CD4-positive, alpha-beta T cell treated with Interleukin-15 for 4 hours (primary cell): ENCODE measurements at places on chromosomes 13 and 19.
A peak's percentile ranks its signal among the peaks of the same experiment; 100 is the strongest.

GRCh38 chr13:73720216-73720840, 413.9 kb downstream of the KLF12 start:
- no peak for DNase-seq

DNA sequence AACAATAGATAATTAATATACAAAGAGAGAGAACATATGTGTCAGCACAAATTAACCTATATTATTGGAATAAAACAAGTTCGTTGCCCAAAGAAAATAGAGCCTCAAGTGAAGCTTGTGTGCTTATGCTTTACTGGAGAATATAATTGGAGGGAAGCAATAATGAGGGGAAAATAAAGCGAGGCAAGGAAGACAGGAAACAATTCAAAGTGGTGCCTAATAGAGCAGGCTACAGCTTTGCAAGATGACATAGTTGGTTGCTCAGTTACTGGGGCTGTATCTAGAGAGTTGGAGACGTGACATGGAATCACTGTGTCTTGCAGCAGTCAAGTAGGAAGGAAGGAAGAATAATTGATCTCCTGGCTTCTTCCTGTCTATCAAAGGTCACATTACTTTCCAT, 21.1 kb upstream of the SLC10A2 start:
- DNase-seq, result no peak

- no peak for DNase-seq
Observed at GRCh38 chr13:44929692-44930091, 59.6 kb downstream of the NUFIP1 start.

DNA sequence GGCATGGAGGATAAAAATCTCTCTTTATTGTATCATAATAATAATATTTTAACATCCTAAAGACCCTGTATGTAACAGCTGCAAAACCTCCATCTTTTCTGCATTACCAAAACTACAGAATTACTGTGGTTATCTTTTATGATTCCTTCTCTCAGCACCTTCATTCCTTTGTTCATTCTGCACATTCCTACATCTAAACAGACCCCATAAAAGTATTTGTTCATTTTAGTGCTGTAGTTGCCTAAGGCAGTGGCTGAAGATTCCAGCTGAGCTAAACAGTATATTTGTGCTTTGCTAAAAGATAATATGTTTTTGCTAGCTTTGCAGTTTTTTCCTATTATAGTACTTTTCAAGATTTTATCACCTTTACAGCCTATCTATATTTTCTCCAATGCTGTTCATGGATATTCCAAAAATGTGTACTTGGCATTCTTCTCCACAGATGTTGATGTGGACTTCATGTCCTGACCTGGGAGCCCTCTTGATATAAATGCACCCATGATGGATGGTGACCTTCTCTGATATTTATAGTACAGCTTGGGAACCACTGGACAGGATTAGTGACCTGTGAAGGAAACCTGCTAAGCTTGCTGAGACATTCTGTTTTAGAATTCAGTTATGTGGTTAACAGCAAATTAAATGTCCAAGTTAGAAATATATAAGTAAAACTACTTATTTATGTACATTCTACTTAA, 2832.9 kb upstream of the PCDH20 start:
- no peak for DNase-seq

DNA sequence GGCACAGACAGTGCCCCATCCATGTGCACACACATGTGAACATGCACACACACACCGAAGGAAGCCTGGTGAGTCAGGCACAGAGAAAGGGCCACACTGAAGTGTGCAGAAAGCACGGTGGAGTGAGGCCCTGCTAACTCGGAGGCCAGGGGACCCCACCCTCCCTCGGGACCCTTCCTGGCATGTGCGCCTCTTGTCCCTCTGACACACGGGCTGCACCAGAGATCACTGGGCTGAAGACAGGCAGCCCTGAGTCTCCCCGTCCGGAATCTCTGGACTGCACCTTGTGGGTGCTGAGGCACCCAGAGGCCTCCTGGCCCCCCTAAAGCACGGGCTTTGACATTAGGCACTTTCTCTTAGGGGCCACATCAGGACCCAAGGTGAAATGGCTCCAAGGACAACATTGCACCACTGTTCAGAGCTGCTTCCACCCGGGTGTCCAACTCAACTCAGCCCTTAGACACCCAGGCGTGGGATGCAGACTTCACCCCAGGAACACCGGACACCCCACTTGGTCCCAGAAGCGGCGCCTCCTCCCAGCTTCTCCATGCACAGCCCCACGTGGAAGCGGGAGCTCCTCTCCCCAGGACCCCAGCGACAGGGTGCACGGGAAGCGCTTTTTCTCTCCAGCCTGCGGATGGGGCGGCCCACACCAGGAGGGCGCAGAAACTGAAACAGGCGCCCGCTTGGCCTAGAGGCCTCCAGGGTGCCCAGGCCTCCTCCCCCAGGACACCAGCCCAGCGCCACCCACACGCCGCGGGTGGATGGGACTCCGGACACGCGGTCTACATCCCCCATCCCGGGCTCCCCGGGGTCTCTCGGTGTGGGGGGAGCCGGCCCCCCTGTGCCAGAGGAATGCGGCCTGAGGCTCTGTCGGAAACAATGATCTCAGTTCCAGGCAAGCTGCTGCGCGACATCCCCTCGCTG, 90.2 kb downstream of the SPACA7 start:
- DNase-seq, result no peak

DNA sequence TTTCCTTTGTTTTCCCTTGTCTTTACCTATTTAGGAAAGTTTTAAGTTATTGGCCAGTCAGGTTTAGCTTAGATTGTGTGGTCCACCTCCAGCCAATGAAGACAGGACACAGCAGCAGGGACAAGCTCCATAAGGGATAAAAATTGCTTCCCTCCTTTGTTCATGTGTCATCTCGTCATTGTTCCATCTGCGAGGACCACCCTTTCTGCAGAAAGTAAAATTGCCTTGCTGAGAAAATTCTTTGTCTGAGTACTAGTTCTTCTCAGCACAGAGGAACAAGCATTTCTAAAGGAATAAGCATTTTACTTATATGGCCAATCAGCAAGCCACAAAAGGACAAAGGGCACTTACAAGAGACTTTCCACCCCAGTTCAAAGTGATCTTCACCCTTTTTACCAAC, 11.4 kb downstream of the ZNF560 start:
- no peak for DNase-seq

DNA sequence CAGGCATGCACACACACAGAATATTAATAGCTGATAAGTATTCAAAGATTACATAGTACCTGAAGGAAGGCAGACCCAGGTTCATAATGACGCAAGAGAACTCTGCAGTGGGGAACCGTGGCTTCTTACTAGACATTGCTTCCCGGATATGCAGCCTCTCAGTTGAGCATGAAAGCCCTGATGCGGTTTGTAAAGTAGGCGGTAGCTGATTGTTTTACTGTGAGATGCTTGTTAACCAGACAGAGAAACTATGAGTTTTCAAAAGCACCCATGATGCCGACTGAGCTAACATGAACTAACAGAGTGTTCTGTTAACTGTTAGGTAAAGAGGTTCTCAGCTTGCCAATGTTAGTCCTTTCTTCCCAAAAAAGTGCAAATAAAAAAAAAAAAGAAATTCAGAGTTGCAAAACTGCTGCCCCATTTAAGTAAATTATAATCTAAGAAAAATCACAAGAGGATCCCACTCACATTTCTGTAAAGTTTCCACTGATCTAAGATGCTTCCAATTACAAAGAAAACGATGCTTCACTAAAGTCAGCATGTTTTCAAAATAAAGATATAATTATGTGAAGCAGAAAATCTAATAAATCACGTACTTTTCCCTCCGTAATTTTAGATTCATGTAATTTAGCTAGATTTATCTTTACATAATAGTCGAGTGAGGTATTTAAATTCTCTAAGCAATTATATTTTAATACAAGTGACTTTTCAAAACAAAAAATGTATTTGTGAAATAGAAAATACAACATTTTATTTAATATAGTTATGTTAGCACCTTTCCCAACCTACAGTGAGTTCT, 2.2 kb downstream of the FLT1 start:
- no peak for DNase-seq

GRCh38 chr13:25973085-25973484, 78.7 kb downstream of the SHISA2 start:
- no peak for DNase-seq

DNA sequence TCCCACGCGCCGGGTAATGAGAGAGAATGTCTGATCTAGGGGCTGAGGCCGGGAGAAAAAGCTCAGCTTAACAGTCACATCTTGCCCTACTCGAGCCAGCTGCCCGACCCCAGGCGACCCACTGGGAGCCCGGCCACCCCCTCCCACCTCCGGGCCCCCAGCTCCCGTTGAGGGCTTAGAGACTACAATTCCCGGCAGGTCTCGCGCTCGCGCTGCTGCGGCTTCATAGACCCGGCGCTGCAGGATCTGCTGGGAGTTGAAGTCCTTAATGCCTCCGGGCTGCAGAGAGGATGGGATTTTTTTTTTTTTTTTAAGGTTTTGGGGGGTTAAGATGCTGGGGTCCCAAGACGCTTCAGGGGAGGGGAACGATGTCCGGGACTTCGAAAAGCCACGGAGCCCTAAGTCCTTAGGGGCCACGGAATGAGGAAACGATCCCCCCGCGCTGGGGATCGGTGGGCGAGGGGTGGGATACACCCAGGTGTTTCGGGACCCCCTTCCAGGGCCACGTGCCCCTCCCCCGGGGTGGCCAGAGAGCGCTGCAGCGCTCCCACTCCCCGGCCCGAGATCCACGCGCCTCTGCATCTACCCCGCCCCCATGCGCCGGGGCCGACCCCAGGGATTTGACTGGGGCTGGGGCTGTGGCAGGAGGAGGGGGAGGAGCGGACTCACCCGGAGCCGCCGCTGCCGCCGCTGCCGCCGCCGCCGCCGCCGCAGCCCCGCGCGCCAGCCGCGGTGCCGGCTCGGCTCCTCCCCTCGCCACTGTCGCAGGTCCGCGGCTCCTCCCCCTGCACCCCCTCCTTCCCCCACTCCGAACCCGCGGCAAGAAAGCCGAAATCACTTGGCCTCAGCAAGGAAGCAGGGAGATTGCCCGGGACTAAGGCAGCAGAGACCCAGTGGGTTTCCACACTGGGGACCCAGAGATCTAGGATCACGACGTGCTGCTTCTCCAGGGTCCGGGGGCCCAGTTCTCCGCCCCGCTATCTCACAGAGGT, at the start of gene SYT3:
Gene SYT3 (minus strand): TSS at position 761 of the 992 bp plus-strand sequence. CDS start 2,470 bp downstream, outside the sequence.
- no peak for DNase-seq

GRCh38 chr19:38850976-38851621, 1.3 kb upstream of the HNRNPL start:
- no peak for DNase-seq

GRCh38 chr19:18440415-18440877, 2.5 kb upstream of the ISYNA1 start:
- no peak for DNase-seq

DNA sequence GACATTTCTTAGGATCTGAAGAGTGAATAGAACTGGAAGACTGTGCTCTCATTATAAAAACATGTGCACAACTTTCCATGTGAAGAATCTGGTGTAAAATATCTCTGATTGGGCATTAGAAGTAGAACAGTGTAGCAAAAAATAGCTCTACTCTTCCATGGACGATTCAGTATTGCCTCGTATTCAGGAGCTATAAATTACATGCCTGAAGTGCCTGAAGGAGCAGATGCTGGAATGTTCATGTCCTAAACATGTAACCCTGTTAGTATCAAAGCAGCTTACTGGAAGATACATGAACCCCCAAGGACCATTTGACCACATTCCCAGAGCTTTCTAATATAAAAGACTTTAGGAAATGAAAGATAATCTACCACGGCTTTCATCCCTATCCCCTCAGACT, 528.9 kb downstream of the DACH1 start:
- no peak for DNase-seq

- DNase-seq, result no peak
Observed at GRCh38 chr19:28864577-28865042, 348.3 kb downstream of the UQCRFS1 start.

DNA sequence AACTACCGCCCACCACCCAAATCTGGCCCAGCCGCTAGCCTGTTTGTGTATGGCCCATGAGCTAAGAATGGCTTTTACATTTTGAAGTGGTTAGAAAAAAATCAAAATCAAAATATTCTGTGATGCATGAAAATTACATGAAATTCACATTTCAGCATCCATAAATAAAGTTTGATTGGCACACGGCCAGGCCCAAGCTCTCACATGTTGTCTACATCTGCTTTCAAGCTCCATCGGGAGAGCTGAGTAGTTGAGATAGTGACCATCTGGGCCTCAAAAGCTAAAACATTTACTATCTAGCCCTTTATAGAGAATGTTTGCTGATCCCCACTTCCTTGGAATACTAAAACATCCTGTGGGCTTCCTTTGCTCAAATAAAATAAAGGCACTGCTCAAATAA, 14.5 kb downstream of the RFX2 start:
- DNase-seq, result no peak

DNA sequence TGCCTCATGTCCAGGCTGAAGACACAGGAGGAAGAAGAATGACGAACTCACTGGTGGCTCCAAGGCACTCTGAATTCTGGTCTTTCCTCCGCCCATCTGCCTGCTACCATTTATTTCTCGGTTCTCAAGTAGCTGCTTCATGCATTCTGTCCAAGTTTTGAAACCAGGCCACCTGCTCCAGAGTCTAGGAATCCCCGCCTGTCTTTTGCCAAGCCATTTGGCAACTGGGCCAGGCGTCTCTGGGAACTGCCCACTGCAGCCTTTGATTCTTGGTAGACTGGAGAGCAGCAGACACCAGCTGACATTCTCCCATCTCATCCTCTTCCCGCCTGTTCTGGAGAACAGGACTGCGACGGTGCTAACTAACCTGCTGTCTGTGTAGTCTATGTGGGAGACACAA, 10.8 kb downstream of the SLC35E1 start:
- no peak for DNase-seq

- DNase-seq, result no peak
Observed at GRCh38 chr19:7988307-7988706, 17.1 kb downstream of the ELAVL1 start.

GRCh38 chr19:10565567-10566407, at the start of gene KRI1:
Gene KRI1 (minus strand): TSS chr19:10566010. CDS start chr19:10565999, 11 bp downstream.
- DNase-seq, result peak; percentile 99

DNA sequence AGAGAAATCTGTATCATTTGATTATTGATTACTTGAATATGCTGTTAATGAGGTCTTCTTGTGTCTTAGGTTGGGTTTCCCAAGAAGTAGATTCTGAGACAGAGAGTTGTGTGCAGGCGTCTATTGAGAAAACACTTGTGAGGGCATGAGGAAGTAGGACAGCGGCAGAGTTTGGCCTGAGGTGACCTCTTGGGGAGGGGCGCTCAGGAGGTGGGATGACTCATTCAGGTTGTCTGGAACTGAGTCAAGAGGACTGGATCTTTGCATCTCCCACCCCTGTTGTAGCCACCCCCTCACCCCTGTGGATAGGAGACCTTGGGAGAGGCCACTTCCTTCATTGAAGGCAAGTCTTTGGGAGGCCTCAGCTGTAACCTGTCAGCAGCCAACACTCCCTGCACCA, 35.2 kb upstream of the WDFY2 start:
- no peak for DNase-seq

GRCh38 chr13:23510979-23511735, 59.1 kb upstream of the TNFRSF19 start:
- no peak for DNase-seq

- DNase-seq, result no peak
Observed at GRCh38 chr19:55325172-55325571, at the start of gene TMEM150B. Gene TMEM150B (minus strand): TSS chr19:55325341. CDS start chr19:55321036, 4,305 bp downstream.

DNA sequence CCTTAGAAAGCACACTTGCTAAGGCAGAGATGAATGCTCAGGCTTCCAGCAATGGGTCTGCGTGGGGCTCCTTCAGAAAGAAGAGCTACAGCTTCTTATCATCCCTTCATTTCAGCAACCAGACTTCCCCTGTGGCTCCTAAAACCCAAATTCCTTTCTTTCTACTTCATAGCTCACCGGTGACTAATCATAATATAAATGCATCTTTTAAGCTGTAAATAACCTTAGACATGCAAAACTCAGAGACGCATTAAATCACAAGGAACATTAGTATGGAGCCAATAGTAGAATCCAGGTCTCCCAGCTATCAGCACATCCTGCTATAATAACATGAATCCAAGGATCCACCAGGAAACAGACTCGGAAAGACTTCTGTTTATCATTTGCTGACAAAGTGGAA, 375.6 kb downstream of the COG6 start:
- DNase-seq, result no peak
